Endothelial cell of umbilical vein (primary cell): ENCODE measurements at places on chromosomes 11 and 22. TPM values are rescaled to one million over a fixed set of nuclear protein-coding genes. Genes with fewer than 3 reads are reported as not detected.

Gene LYVE1
- 1.5 and 7.6 TPM in 2 replicates for total RNA-seq

- DNase-seq, result no peak
Measured at GRCh38 chr11:44416776-44417175, 106.8 kb upstream of the ALX4 start.

Gene TRIM51
- not detected in 2 replicates for total RNA-seq

- DNase-seq, result no peak
Measured at GRCh38 chr11:76269247-76269646, 62.9 kb upstream of the WNT11 start.

DNA sequence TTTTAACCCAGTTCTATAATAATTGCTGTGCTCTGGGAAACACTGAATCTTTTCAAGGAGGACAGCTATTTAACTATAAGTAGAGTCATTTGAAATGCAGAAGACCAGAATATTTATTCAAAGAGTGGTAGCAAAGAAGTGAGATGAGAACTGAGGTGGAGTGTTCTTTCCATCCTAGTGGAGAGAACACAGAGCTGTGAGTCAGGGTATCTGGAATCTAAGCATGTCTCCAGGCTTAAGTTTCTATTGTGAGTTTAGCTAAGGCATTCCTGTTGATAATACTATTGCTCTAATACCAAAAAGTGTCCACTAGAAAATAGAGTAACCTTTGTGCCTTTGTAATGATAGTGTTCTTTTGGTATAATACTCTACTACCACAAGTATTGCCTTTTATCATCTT lies 32.4 kb downstream of the JAM3 start:
- DNase-seq, result no peak

DNA sequence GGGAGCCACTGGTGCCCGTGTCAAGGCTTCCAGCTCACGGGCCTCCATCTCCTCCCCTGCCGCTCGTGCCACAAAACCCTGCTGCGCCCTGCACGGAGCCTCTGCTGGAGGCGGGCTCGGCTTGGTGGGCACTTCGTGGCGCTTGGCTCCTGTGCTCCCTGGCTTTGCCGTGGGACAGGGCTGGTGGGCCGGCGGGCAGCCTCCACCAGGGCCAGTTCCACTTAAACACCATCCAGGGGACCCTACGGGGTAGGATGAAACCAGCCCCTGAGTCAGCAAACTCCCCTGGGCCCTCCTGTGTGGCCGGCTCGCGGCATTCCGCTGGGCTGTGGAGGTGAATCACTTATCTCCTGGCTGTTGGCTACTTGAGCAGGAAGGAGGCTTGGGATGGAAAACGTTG lies 1304.6 kb downstream of the BRD1 start:
- no peak for DNase-seq

Gene APOBEC3H
- total RNA-seq, result not detected in 2 replicates

DNA sequence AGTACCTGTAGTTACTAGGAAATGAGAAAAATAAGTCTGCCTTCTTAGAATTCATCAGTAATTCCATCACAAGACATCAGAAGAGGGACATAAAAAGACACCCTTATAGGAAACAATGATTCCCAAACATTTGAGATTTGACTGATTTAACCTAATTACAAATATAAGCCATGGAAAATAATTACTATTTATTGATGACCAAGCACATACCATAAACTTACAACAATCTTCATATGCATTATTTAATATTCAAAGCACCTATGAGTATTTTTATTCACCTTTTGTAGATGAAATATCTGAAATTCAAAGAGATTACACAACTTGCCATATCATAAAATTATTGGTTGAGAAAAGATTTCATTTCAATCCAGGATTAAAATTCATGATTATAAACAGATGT lies 14.6 kb upstream of the OR52D1 start:
- no peak for DNase-seq

- no peak for DNase-seq
Measured at GRCh38 chr11:37503411-37504059, 905.5 kb upstream of the RAG2 start.
